Substantia nigra (tissue), 51 donors: ENCODE measurements at places on chromosomes 3 and 15.

GRCh38 chr3:96959474-96959873 lies 145.1 kb downstream of the EPHA6 start:
- DNase-seq = no peak

DNA sequence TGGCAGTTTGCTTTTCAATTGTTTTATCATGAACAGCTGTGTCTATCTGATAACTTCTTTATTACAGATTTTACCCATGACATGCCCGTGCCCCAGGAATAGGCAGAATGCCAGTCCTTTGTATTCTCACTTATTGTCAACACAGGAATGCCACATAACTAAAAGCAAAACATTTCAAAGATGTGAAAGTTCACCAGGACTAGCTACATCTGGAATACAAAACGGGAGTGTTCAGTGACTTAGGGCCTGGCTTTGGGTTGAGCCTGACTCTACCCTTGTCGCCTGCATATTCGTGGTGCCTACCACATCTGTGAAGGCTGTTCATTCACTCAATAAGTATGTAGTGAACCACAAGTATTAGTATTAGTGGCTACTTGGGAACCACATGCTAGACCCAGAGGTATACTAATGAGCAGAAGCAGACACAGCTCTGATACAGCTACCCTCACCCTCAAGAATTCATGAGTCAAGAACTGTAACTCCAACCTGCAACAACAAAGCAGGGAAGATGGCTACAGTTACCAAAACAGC lies 2.9 kb downstream of the TNFSF10 start:
- no peak for DNase-seq

DNA sequence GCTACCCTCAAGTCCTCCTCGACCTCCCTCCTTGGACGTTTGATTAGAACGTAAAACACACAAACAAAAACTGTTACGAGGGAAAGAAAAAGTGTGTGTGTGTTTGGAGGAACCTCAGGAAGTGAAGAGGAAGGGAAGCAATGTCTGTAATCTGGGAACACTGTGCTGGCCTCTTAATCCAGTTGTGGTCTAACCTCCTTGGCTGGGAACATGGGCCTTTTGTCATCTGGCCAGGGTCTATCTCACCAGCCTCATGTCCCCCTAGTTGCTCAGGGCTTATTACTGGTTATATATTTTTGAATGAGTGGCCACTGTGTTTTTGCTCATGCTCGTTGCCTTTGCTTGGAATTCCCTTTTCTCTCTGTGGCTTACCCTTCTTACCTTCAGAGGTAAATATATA lies 89.0 kb upstream of the RASGRF1 start:
- no peak for DNase-seq

DNA sequence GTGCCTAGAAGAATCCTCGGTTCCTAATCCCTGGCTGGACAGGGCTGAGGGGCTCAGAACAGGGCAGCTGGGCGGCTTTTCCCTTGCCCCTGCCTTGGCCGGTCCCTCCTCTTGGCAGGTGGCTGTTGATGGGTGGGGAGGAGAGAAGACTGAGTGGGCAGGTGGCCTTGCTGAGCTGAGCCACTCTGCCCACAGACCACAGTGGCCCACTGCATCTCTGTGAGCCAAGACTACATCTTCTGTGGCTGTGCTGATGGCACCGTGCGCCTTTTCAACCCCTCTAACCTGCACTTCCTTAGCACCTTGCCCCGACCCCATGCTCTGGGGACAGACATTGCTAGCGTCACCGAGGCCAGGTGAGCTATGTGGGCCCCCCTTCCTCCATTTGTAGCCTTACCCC lies 14.5 kb upstream of the JMJD7 start:
- no peak for DNase-seq

DNA sequence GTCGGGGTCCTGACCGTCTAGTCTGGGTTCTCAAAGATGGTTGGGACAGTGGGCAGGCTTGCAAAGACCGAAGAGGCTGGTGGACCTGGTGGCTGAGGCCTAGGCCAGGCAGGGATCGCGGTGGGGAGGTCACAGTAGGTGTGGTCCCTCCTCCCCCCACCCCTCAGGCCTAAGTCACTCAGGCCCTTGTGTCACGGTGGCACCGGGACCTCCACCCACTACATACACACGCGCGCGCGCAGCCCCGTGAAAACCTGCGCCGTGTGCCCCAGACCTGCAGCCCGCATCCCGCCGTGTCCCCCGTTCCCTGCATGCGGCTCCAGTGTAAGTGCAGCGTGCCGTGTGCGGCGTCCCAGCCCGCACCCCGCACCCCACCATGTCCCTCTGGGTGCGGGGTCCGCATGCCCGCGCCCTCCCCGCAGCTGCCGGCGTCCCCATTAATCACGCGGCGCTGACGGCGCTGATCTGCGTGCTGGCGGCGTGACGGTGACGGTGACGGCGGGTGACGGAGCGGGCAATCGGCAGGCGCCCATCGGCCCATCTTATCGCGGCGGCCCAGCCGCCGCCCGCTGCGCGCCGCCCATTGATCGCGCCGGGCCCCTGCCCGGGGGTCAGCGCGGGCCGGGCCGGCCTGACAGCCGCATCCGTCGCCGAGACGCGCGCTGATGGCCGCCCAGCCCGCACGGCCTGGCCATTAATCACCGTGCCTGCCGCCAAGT lies 24.4 kb downstream of the SEC61A1 start:
- no peak for DNase-seq

DNA sequence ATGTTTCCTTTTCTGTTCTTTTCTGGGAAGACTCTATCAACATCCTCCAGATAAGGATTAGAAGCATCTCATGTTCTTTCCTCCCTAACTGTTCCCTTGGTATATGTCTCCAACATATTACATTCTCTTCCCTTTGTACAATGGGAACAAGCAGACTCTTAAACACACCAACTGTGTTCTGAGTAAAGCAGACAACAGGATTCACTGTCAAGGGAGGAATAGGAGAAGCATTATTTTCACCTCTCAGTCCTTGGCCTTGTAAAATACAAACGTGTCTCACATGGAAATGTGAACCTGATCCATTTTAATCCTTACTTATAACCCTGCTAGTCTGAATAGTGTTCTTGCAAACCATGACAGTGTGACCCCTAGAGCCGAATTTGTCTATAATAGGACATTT lies 19.6 kb downstream of the GYG1 start:
- no peak for DNase-seq

DNA sequence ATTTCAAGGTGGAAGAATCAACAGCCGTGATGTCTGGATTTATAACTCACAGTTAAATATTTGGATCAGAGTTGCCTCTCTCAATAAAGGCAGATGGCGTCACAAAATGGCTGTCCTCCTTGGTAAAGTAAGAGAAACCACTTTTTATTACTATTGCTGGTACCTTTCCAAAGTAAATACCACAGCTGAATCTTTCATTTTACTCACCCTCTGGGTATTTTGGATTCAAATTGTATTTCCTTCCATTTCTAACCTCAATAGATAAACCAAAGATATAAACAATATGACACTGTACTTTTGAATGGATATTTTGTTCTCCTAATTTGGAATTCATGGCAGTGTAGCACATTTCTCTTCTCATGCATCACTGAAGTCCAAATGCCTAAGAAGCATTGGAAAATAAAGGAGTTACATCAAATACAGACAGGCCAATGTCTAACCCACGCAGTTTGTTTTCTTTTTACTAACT lies 29.5 kb downstream of the KLHL24 start:
- no peak for DNase-seq

GRCh38 chr3:186414735-186415419 lies 52.8 kb upstream of the DGKG start:
- DNase-seq = no peak

- DNase-seq = no peak
Observed at GRCh38 chr15:49688135-49688790, 67.4 kb downstream of the DTWD1 start.

- DNase-seq = no peak
Observed at GRCh38 chr15:94631608-94632007, 400.2 kb downstream of the MCTP2 start.

DNA sequence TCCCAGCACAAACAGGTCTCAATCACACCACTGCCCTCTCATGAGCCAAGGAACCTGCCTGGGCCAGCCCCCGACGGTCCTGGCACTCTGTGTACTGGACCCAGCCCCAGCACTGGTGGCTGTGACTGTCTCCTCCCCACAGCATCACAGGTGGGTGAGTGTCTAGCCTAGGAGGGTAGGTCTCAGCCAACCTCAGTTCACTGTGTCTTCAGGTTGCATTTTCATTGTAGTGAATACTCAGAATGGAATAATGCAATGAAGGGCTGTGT lies 163.4 kb upstream of the NSMCE3 start:
- no peak for DNase-seq

- no peak for DNase-seq
Observed at GRCh38 chr3:43170553-43170952, 64.7 kb upstream of the POMGNT2 start.
